NCI-H345 (cell line): ENCODE measurements at places on chromosomes 16 and 17.

- DNase-seq = no peak
Measured at GRCh38 chr16:86088287-86088686, 189.3 kb downstream of the IRF8 start.

DNA sequence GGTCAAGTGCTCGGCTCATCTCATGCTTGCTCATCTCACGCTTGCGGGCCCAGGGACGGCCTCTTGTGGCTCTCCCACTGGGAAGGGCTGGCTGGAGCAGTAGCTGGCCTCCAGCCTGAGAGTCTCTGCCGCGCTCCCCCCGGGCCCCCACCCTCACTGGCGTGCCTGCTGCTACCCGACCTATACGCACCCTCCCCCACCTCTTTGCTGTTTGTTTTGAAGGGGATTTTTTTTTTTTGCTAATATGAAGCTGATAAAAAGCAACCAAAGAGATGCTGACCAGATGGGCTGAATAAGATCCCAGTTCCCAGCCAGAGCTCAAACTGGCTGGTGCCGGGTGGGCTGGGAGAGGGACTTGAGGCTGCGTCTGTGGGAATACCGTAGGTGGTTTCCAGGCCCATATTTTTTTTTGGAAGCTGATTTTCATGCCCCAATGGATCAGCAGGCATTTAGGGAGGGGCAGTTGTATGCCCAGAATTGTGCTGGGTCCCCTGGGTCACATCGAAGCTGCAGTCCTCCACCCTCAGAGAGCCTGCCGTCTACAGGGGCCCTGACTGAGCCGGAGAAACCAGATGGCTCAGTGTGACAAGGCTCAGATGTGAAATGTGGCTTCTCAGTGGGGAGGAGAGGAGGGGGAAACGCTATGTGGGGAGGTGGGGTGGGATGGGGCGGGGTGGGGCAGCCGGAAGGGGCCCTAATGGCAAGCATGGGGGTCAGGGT, 115.0 kb downstream of the RAP1GAP2 start:
- DNase-seq = no peak

- no peak for DNase-seq
Measured at GRCh38 chr16:63978240-63978639, 1143.6 kb downstream of the CDH11 start.

DNA sequence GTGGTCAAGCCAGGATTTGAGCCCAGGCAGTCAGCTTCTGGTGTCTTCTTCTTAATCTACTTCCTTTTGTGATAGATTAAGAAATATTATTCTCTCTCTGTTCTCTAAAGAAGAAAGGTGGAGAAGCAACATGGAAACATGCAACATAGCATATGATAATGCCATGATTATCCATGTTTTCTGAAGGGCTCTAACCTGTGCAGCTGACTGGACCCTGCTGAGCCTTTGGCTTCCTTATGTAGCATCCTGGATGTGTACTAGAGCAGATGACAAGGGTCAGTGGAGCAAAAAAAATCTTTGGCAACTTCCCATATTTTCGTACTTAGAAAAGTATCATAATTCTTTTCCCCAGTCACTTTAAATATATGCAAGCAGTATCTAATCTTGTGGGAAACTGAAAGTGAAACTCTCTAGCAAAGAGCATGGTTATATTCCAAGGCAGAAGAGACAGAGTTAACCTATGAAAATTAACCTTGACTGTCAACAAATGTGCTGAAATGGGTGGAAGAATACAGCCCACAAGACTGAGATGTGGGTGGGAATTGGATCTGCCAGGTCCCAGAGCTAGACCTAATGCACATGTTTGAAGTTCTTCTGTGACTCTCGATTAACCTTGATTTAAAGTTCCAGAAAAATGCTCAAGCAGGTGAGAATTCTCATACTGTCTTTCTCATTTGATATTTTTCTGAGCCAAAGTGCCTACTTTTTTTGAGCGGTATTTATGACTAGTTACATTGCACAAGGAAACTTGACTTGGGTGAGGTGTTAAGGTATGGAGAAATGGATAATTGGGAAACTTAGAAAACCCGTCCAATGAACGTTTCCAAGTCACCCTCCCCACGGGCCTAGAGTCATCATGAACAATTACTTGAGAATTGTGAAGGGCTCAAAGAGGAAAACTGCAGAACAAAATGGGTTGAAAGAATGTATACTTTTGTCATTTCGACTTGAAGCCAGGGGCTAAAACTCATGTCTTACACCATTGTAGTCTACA, 248.6 kb downstream of the FTO start:
- DNase-seq = no peak

- peak; percentile 7 for DNase-seq
Measured at GRCh38 chr16:84925092-84925772, 86.1 kb downstream of the ZDHHC7 start.
